ENCODE measurements at places on chromosomes 6 and 20.

GRCh38 chr6:42175860-42176259 is 2.7 kb downstream of the GUCA1A start:
- DNase-seq, result no peak

DNA sequence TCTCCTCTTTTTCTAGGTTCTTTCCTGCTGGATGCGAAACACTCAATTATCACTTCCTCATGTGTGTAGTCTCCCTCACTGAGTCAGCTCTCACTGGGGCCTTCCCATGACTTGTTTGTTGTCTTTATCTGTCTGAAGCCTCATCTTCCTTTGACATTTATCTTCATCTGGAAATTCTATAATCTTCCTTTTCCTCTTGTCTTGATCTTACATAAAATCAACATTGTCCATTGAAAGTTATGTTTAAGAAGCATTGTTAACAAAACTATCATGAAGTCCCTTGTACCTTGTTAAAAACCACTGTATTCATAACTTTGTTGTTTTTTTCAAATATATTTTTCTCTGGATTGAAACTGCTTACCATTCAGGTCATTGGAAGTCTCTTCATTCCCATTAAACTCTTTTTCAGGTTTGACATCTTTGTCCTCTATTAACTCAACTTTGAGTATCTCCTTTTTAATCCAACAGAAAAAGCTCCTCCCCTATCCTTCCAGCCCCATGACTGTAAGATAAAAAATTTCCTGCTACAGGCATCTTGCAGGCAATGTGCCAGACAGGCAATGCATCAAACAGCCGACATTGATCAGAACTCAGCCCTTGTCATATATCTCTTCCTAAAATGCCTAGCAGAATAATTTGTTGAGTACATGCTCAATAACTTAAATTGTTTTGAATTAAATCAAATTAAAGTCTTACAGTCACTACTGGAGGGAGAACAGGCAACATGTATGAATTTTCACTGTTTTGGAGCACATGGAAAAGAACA is 34.8 kb downstream of the MYLIP start:
- no peak for DNase-seq

GRCh38 chr6:82078286-82078908 is 169.1 kb downstream of the IBTK start:
- DNase-seq, result no peak

DNA sequence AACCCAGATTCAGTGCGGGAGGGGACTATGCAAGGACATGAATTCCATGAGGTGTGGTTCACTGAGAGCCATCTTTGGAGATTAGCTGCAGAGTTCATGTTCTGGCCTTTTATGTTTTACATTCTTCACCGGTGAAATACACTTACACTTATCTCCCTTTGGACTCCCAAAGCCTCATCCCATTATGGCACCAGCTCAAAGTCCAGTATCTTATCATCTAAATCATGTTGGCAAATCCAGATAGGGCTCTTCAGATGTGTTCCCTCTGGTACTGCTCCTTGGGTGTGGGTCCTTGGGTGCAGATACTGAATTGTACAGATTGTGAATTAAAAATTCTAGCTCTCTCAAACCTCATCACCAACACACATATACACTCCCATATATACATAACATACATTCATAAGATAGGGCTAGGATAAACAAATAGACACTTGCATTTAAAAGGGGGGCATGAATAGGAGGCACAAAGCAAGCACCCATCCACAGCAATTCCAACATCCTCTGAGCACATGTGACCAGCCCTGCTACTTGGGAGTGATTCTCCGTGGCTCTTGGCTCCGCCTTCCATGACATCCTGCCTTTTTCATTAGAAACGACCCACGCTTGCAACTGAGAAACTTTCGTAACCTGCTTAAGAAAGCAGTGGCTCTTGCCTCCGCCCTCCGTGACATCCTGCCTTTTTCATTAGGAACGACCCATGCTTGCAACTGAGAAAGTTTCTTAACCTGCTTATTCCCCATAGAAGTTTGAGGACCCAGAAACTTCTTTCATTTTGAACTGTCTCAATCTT is 53.6 kb upstream of the LRRC1 start:
- DNase-seq, result peak; percentile 34

DNA sequence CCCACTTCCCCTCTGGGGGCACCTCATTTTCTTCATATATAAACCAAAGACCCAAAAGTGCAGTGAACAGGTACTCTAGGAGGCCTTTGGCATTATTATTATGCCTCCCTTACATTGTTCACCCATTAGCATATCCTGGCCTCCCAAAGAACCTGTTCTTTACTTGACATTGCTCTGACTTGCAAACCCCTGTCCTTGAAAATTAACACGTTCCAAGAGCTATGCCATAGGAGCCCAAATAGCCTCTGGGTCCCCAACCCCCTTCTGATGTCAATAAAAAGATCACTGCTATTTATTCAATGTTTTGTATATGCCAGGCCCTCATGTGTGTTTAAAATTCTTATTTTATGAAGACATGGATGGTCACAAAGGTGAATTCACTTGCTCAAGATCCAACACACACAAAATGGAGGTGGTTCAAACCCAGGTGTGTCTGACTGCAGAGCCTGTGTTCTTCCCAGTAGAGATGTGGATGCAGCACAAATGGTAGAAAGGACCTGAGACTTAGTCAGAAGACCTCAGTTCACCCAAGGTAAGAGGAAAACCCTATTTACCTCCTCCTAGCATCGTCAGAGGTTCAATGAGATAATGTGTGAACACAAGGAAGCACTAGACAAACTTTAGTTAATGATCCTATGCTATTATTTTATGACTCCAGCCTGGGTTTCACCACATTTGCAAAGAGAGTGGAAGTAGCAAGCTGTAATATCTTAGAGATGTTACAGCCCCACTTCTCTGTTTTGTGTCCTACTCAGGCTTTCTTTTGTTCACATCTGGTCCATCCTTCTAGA is 36.6 kb downstream of the BCL2L1 start:
- no peak for DNase-seq

GRCh38 chr6:139429580-139430145 is 55.2 kb upstream of the CITED2 start:
- DNase-seq, result no peak

GRCh38 chr6:53299331-53300005 is 49.3 kb downstream of the ELOVL5 start:
- no peak for DNase-seq

- no peak for DNase-seq
Observed at GRCh38 chr6:111572216-111572706, 33.4 kb downstream of the TRAF3IP2 start.

DNA sequence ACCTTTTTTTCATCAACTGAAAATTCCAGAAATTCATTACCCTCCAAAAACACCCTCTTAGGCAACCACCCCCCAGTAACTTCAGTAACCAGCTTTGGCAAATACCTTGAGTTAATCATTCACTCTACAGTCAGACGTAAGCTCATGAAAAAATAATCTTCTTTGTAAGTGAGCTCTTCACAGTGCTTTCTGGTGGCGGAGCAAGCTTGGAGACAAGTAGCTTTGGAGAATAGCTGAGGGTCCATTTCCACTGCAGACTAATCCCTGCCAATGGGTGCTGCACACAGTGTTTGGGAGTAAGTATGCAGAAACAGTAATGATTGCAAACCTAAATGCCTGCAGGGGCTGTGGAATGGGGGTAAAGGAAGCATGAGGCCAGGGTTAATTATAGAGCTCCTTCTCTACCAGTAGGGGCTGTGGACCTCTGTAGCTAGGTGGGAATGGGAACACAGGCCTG is 56.8 kb upstream of the HINT3 start:
- DNase-seq, result peak; percentile 8
